ENCODE measurements at places on chromosomes 1 and 21. TPM values are rescaled to one million over a fixed set of nuclear protein-coding genes. Genes with fewer than 3 reads are reported as not detected.
A peak's percentile ranks its signal among the peaks of the same experiment; 100 is the strongest.

The TSPAN1 gene
- 0.81 TPM for total RNA-seq

The EDN2 gene
- not detected for total RNA-seq

The AGT gene
- 1.1 TPM for total RNA-seq

The MTMR11 gene
- 7.3 TPM for total RNA-seq

The DPYD gene
- 183 TPM for total RNA-seq

The EFNA1 gene
- total RNA-seq = 0.16 TPM

The CACNA1E gene
- not detected for total RNA-seq

GRCh38 chr1:159924025-159924790 lies 1.1 kb downstream of the TAGLN2 start:
- DNase-seq = peak; percentile 88

DNA sequence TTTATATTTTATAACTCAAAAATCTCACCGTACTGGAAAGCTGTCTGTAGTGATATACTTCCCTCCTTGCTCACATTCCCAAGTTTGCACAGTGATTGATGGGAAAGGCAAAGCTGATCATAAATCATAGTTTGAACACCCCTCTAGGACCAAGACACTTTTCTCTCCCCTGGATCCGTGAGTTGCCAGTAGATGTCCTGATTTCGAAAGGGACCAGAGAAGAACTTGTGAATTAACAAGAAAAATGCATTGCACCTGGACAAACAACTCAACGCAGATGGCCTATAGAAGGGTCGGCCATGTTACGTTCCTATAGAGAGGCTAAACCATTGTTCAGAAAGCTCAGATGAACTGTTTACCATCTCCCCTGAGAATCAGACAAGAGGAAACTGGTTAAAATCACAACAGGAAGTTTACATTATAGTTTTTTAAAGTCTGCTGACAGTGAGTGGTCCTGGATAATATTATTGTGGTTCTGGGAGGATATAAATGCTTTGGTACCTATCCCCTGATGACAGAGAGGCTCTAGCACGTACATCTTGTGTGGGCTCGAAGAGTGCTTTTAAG lies 124.0 kb upstream of the SLC45A1 start:
- no peak for DNase-seq

DNA sequence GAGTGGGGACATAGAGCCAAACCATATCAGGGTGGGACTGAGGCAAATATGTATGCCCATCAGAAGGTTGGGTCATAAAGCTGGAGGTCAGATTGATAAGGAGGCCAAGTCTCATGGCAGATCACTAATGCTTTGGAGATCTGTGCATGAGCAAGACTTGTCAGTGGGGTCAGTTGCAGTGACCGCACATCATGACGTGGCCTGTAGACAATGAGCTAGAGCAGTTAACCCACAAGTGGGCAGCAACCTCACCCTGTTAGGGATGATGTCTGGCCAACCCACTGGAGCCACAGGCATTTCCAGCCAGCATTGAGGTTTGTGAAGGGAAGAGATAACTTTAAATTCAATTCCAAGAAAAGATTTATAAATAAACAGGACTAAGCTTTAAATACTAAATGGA lies 66.7 kb downstream of the XCL1 start:
- DNase-seq = peak; percentile 90

GRCh38 chr1:234620272-234621126 lies 10.5 kb upstream of the IRF2BP2 start:
- peak; percentile 46 for DNase-seq

GRCh38 chr21:37263827-37264600 lies 3.1 kb downstream of the VPS26C start:
- DNase-seq = no peak

DNA sequence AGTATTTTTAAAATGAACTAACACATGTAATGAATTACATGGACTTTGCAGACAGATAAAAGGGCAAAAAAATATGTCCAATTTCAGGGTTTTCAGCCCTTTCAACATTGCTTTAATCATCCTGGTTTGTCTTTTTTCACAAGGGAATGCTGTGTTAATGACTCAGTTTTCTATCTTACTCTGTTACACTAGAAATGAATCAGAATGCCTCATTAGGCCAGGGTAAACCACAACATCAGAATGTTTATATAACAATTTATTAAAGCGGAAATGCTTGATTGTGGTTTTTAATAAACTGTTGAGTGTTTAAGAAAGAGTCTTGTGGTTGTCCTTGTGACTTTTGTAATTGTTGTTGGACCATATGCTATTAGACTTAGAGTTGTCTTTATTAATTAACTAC lies 13.5 kb downstream of the GORAB start:
- peak; percentile 77 for DNase-seq

DNA sequence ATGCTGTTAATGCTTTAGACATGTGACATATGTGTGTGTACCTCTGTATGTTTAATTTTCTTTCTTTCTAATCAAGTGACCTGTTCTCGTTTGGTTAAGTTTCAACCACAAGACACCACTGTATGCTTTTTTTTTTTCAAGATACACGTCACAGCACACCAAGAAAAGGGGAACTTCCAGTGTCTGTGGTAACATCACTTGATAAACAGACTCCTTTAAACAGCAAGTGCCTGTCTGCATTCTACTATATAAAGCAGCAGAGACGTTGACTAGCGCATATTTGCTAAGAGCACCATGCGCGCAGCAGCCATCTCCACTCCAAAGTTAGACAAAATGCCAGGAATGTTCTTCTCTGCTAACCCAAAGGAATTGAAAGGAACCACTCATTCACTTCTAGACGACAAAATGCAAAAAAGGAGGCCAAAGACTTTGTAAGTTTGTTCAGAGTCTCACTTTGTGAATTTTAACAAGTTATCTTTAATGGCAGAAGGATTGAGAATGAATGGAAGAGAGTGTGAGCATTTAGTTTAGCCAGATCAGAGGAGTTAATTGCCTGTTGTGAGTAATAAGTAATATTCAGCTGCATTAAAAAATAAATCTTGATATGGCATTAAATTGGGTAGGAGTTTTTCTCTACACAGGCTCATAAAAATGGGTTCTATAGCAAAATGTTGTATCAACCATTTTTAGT lies at the start of gene RGS1:
RGS1 (plus strand) TSS at position 275 of the 691 bp plus-strand sequence; CDS start at position 295, 20 bp downstream.
- no peak for DNase-seq

DNA sequence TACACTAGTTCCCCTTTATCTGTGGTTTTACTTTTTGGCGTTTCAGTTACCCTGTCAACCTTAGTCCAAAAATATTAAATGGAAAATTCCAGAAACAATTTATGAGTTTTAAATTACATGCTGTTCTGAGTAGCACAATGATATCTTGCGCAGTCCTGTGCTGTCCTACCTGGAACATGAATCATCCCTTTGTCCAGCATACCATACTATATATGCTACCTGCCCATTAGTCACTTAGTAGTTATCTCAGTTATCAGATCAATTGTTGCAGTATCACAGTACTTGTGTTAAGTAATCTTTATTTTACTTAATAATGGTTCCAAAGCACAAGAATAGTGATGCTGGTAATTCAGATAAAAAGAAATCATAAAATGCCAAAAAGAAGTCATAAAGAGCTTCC lies 52.7 kb downstream of the AGBL4 start:
- DNase-seq = no peak

- DNase-seq = peak; percentile 89
Measured at GRCh38 chr21:31293986-31294385, 50.1 kb downstream of the TIAM1 start.

GRCh38 chr1:66617362-66618184 lies 83.6 kb downstream of the SGIP1 start:
- DNase-seq = no peak

GRCh38 chr1:59879574-59879973 lies 47.0 kb downstream of the CYP2J2 start:
- peak; percentile 76 for DNase-seq
